Stimulated activated CD8-positive, alpha-beta memory T cell treated with anti-CD3 and anti-CD28 coated beads, Interleukin-4, amount 100 ng/mL, for 4 hours (primary cell): ENCODE measurements at places on chromosomes 3 and 15.

DNA sequence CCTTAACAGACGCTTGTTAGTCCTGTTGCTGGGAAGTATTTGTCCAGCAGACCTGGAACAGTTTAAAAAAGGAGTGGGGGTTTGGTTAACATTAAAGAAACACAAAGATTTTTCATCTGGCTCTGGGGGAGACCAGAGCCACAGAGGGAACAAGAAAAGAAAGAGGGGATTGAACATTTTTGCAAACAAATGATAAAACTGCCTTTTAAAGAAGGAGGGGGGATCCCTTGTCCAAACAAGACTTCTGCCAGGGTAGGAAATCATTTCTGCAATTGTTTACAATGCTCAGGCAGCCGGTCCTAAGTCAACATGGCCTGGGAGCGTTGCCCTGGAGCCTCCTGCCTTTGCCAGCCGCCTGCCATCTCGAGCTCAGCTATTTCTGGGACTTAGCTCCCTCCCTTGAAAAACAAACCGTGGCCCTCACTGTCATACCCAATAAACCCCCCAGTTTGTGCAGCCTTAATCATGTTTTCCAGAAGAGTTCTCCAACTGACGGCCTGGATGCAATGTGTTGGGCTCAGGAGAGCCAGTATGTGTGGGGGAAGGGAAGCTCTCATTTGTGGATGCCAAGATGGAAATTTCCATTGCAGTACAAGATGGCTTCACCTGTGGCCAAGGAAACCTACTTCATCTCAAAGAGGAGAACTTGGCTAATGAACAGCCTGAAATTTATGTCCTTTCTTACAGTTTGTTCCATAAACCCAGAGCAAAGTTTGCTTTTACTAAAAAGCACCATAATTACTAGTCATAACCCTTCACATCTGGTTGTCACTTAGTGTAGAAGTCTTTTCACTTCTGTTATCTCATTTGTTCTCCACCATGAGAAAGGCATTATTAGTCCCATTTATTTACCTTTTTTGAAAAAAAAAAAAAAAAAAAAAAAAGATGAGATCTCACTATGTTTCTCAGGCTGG, 75.9 kb upstream of the RNU6-1 start:
- no peak for DNase-seq

- DNase-seq = no peak
Measured at GRCh38 chr3:60080648-60081047, 1030.8 kb upstream of the CFAP20DC start.

GRCh38 chr3:186821429-186822387, 15.4 kb upstream of the RFC4 start:
- no peak for DNase-seq

- no peak for DNase-seq
Measured at GRCh38 chr3:72397586-72397985, 450.7 kb downstream of the SHQ1 start.

- DNase-seq = no peak
Measured at GRCh38 chr3:13300546-13301285, 119.4 kb downstream of the NUP210 start.

DNA sequence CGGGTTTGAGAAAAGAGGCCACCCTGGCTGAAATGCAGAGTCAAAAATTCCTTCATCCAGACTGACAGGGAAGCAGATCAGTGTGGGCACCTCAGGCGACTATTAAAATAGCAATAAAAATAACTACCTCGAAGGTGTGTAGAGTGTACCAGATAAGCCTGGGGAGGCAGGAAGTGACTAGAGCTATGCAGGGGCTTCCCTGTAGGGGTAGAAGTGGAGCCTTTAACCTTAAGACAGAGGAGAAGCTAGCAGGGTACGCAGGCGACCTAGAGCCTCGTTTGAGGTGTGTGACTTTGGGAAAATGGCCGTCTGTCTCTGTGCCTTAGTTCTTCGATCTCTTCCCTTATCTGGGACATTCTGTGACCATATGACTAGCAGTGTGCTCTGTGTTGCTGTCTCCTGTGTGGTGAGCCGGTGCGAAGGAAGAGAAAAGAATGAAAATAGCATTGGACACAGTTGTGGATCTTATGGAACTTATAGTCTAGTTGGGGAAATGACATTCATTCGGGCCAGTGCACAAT, 17.6 kb downstream of the BHLHE40 start:
- DNase-seq = no peak

DNA sequence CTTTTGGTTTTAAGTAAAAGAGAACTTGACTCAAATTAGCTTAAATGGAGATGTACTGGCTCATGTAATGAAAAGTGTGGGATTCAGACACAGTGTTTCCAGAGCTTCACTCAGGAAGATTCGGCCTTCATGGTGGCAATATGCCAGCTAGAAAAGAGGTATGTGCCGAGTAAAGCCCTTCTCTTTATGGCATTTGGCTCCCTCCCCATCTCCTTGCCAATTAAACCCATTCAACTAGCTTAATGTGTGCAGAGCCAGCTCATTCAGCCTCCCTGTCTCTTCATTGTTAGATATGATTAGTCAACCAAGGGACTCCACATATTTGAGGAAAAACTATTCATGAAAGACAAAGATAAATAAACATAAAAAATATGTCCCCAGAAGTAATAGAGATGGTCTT, 15.0 kb upstream of the TRANK1 start:
- no peak for DNase-seq

DNA sequence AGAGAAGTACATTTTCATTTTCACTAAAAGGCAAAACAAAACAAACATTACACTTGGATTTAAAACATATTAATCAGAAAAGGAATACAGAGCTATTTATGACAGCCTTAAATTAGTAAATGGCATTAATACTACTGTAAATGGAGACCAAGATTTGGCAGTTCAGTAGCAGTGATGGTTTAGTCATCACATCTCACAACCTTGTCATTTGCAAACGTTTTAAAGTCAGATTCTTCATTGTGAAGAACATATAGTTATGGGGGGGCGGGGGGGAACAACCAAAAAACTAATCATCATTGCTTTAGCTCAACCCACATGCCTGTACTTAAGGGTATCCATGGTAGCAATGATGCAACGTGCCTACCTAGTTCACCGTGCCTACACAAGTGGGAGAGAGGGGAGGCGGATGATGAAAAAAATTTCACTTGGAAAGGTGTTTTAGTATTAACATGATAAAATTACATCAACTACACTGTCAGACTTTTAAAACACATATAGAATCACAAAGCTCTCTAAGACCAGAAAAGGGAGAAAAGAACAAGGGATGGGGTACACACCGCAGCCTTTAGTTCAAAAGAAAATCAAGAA, 40.1 kb downstream of the DLG1 start:
- no peak for DNase-seq

GRCh38 chr3:105984837-105985236, 116.0 kb upstream of the CBLB start:
- no peak for DNase-seq

- no peak for DNase-seq
Measured at GRCh38 chr15:48330105-48330785, 984 bp upstream of the DUT start.

DNA sequence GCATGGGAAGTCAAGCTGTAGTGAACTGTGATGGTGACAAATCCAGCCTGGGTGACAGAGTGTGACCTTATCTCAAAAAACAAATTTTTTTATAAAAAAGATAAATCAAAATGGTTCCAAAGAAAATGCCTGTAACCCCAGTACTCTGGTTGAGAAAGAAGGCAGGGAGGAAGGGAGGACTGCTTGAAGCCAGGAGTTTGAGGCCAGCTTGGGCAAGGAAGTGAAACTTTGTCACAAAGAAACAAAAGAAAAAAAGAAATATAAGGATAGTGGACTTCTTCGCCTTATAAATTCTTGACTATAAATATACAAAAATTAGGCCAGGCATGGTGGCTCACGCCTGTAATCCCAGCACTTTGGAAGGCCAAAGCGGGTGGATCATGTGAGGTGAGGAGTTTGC, 34.1 kb downstream of the SMARCC1 start:
- DNase-seq = no peak
